ENCODE measurements at places on chromosomes 7 and 10.

DNA sequence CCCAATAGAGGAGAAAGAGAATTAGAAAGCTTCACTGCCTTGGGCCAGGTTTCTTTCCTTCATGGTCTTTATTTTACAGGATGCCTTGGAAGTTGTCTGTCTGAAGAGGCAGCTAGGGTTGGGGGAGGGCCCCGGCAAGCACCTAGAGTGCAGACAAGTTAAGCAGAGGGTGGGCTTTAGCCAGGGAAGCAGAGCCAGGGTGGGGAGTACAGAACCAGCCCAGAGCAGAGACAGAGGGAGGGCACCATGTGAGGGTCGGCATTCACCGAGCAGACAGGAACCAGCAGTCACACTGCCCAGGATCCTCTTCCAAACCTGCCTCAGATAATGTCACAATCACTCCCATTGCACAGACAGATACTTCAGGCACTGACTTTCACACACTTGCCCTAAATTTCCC, 75.9 kb downstream of the ADARB2 start:
- DNase-seq, result no peak

- no peak for DNase-seq
Measured at GRCh38 chr7:83655951-83656556, 7.1 kb upstream of the SEMA3E start.

GRCh38 chr10:62769574-62770242, 34.8 kb upstream of the ADO start:
- DNase-seq, result no peak

- DNase-seq, result no peak
Measured at GRCh38 chr7:2053395-2053794, 179.3 kb downstream of the MAD1L1 start.
